ENCODE measurements at places on chromosomes 3 and 15. TPM values are rescaled to one million over a fixed set of nuclear protein-coding genes. Genes with fewer than 3 reads are reported as not detected.

DNA sequence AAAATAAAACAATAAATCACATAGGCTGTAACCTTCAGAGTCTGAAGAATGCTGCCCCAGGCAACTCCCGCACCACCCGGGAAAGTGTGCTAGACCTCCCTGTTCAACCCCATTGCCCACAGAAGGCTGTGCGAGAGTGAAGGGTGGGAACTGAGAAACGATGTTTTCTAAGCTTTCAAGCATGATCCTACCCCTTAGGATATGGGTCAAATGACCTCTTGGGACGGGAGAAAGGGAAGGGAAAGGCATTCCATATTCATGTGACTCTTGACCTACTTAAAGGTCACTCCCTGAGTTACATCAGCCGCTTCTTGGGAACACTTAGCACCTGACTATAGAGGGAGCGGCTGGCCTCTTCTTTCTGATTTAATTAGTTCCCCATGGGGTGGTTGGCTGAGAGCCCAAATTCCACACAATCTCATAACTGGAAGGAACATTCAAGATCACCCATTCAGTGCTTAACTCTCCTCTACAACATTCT is 114.7 kb upstream of the SLC24A5 start:
- DNase-seq: peak; percentile 51

- DNase-seq: no peak
Observed at GRCh38 chr15:39730552-39730951, 52.1 kb downstream of the FSIP1 start.

Gene GRAMD1C
- 33.5 TPM for polyA plus RNA-seq

Gene PRR20G
- not detected for polyA plus RNA-seq

- no peak for DNase-seq
Observed at GRCh38 chr3:136353461-136353860, 103.3 kb downstream of the PCCB start.

GRCh38 chr3:160607826-160608225 is 42.5 kb upstream of the KPNA4 start:
- no peak for DNase-seq

- DNase-seq: no peak
Observed at GRCh38 chr3:5165698-5166097, 21.8 kb upstream of the EDEM1 start.

- DNase-seq: no peak
Observed at GRCh38 chr3:45311327-45311726, 77.0 kb upstream of the LARS2 start.

DNA sequence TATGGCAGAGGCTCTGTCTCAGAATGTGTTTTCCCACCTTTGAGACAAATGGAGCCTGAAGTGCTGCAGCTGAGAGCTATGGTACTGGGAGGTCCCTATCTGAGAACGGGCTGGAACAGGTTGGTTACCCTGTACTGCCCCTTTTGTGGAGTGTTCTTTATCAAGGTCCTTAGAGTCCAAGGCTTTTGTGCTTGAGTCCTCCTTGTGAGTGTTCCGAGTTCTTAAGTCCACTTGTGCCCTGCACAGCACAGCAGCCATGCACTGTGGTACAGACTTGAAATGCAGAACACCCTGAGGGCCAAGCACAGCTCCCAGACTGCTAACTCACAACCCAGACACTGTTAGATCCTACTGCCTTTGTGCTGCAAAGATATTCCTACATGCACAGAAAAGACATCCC is 67.8 kb downstream of the ARHGAP31 start:
- no peak for DNase-seq

Gene TEX9
- 31.1 TPM for polyA plus RNA-seq

- DNase-seq: no peak
Observed at GRCh38 chr3:11335056-11335608, 62.9 kb downstream of the ATG7 start.

Gene PRKAR2A
- 46.9 TPM for polyA plus RNA-seq

Gene C3orf52
- polyA plus RNA-seq: 5.7 TPM

DNA sequence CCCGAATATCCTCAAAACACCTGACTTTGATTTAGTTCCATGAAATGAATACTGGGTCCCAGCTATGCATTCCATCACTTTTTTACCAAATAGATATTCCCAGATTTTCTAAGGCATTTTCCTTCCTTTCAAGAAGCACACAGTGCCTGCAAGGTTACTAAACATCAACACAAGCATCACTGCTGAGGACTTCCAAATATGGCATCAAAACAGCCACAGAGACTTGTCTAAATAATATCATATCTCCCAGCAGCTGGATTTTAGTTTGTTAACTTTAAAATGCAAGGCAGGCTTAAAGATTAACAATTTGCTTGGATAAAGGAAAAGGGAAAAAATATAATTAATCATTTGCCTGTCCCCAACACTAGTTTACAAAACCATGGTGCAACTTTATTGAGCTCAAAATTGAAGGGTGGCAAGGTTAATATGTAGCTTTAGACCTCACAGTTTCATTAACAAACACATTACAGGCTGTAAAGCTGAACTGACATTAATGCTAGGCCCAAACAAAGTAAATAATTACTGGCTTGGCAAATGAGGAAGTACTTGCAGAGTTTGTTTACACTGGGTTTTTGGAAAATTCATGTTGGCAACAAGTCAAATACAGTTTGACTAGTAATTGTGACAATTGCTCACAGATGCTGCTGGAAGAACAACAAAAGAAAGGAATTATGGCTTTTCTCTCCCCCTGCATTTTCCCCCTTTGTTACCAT is 401.7 kb upstream of the CDIN1 start:
- DNase-seq: peak; percentile 58

- DNase-seq: no peak
Observed at GRCh38 chr3:129927072-129927471, 33.6 kb upstream of the TMCC1 start.

GRCh38 chr3:127900536-127900935 is 14.5 kb upstream of the KBTBD12 start:
- DNase-seq: no peak

GRCh38 chr3:190595807-190596206 is 81.9 kb downstream of the IL1RAP start:
- no peak for DNase-seq

DNA sequence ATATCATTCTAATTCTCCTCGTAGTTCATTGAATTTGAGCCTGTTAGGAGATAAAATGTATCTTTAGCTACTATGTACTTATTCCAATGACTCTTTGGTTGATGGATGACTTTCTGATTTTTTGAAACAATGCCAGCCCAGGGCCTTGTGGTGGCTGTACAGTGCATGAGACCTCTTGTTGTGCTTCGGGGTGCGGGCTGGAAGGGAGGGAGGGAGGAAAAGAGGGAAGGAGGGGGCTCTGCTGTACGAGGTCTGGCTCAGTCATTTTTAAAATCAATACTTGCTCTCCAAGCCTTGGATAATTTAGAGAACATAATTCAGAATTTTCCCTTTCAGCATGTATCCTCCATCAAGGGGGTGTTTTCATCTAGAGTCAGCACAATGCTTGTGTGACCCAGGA is 399.7 kb upstream of the ONECUT1 start:
- DNase-seq: no peak

DNA sequence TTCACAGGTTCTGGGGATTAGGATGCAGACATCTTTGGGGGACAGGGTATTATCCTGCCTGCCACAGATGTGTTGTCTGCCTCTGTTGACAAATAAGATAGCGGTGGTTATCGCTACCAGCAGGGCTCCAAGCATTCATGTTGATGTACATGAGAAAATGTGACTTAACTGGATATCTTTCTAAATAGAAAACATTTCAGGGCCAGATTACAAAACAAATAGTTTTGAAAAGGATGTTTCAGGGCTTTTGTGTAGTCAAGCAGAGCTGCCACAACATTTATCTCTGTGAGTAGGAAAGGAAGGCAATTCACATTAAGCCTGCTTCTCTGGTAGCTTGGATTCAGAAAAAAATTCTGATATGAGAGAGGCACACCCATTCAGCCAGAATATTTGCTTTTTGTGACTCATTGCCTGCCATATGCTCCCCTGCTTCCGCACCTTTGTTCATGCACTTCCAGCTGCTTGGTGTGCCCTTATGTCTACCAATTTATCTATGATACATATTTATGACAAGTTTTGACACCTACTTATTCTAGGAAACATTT is 22.8 kb downstream of the PLS1 start:
- no peak for DNase-seq

GRCh38 chr3:58754074-58754473 is 87.5 kb upstream of the FAM3D start:
- no peak for DNase-seq

Gene EPHA3
- polyA plus RNA-seq: 4.9 TPM

DNA sequence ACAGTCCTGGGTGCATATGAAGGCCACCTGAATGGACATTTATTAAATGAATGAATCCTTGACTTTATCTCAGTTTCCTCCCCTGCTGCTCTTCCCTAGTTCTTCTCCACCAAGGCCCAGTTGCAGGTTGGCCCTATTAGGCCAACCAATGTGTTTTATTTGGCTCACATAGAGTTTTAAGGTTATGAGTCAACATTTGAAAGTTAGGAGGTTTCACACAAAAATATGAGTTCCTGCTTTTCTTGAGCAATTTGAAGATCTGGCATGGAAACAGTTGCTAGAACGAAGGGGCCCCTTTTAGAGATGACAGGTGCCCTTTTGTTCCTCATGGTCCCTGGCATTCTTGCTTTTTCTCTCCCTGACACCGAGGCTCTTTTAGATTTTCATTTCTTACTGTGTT is 83.0 kb upstream of the PDZRN3 start:
- DNase-seq: no peak

Gene VEPH1
- polyA plus RNA-seq: 56.3 TPM

DNA sequence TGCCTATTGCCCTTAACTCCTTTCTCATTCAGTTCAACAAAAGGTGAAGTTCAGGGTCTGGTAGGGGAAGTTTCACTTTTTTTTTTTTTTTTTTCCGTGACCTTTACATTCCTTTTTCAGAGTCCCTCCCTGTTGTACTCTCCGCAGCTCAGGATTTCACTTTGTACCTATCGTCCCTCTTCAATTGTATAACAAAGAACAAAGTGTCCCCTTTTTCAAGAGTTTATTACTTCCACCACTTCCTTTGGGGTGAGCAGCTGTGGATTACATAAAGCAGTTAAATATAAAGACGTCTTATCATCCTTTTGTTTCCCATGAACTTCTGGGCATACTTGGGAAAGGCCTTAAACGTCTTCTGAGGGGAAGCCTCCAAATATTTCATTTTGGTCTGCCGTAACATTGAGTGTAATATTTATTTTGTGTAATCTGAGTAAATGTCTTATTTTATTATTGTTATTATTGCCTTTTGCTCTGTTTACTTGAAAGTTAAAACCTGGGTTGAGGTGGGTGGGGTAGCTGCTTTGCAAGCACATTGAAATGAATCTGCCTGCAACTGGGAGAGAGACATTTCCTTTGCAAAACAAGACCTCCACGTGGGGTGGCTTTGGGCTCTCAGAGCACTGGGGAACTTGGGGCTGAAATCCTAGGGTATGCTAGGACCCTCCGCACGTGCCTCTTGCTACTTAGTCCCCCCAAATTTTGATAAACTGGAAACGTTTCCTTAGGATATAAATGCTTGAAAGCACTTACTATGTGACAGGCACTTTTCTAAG is 169.4 kb downstream of the MCTP2 start:
- DNase-seq: no peak

GRCh38 chr3:129890891-129891290 is 2.6 kb downstream of the TMCC1 start:
- no peak for DNase-seq

GRCh38 chr3:50405249-50405648 is 45.9 kb upstream of the TMEM115 start:
- DNase-seq: no peak

DNA sequence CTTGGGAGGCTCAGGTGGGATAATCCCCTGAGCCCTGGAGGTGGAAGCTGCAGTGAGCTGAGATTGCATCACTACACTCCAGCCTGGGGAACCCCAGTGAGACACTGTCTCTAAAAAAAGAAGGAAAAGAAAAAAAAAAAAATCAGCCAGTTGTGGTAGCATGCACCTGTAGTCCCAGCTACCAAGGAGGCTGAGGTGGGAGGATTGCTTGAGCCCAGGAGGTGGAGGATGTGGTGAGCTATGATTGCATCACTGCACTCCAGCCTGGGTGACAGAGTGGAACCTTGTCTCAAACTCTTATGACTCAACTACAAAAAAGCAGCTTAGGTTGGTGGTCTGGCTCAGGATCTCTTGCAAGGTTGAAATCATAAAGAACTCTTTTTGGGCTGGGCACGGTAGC is 19.3 kb upstream of the GPX1 start:
- DNase-seq: no peak

GRCh38 chr3:85591451-85591850 is 632.7 kb downstream of the CADM2 start:
- DNase-seq: no peak

DNA sequence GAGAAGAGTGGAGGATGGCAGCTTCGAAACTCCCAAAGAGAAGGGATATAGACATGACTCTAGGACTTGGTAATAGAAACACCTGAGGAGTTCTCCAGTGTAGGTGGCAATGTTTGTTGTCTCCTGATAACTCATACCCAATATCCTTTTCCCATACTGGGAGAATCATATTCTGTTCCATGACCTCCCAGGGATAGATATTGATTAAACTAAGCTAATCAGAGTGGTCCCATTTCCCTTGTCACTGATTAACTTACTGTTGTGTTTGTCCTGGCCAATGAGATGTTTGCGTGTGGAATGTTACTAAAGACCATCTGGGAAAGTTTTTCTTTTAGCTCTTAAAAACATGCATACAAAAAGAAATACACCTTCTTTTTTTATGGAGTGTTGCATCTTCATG is 85.6 kb downstream of the RPL22L1 start:
- DNase-seq: no peak

Gene AMIGO3
- polyA plus RNA-seq: 2.4 TPM

DNA sequence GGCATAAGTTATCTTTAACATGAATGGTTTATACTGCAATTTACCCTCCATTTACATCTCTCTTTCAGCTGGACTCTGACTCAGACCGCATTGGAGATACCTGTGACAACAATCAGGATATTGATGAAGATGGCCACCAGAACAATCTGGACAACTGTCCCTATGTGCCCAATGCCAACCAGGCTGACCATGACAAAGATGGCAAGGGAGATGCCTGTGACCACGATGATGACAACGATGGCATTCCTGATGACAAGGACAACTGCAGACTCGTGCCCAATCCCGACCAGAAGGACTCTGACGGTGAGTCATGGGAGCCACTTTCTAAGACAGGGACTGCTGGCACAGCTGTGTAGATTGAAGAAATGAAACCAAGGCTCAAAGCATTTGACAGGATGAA is 11.6 kb downstream of the THBS1 start:
- DNase-seq: no peak

GRCh38 chr15:27854601-27855000 is 244.5 kb downstream of the OCA2 start:
- DNase-seq: no peak

Gene ISLR
- polyA plus RNA-seq: 64.0 TPM

DNA sequence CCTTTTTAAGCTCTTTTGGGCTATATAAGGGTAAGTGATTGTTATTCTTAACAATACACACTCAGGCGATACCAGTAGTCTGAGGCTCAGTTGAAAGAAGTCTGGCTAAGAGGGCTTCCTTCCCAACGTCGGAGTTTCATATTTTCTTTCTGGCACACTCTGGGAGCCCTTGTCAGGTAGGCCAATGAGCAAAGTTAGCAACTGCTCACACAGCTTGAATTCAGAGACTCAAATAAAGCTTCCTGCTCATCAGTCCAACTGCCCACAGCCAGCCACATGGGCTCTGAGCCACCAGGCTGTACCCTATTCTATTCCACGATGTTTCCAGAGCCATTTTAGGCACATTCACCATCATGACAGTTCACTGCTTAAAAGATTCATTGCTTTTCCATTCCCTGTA is 155.1 kb upstream of the TBL1XR1 start:
- no peak for DNase-seq

Gene A4GNT
- 3.4 TPM for polyA plus RNA-seq

- no peak for DNase-seq
Observed at GRCh38 chr15:25787381-25787780, 75.7 kb downstream of the ATP10A start.
